ENCODE measurements at places on chromosomes 12 and 14.

DNA sequence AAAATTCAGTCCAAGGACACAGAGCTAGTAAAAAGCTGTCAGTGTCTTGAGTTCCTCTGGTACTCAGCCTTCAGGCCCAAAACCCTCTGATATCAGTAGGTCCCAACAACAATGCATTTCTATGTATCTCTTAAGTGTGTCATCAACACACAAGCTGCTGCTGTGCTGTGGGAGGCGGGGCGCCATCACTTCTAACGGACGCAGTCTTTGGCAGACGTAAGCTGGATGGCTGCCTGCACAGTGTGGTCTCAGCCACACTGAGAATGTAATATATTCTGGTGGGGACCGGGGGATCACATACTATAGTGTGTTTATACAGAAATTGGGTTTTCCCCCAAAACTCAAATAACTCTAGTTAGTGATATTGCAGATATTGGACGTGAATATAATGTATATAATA lies 123.9 kb downstream of the SUDS3 start:
- DNase-seq, result no peak

DNA sequence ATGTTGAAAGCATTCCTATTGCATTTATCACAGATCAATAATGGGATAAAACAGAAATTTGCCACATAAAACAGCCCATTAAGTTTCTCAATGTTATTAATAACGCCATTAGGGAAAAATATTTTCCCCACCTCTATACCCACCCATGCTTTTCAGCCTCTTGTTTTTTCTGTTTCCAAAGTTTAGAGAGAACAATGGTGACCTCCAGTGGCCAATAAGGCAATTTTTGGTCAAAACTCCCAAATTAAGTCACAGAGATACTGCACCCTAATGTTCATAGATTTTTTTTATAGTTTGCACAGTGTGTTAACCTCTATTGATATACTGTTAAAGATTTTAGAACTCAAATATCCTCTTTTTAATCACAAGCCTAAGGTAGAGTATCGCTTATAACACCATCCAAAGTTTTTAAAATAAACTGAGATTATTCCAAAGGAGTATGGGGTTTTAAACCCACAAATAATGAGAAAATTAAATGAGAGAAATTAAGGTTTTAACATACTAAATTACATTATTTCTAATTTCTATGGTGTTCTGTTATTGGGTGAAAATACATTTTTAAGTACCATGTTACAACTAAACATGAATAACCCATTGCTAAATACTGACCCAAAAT lies 184.7 kb upstream of the DCN start:
- DNase-seq, result no peak

DNA sequence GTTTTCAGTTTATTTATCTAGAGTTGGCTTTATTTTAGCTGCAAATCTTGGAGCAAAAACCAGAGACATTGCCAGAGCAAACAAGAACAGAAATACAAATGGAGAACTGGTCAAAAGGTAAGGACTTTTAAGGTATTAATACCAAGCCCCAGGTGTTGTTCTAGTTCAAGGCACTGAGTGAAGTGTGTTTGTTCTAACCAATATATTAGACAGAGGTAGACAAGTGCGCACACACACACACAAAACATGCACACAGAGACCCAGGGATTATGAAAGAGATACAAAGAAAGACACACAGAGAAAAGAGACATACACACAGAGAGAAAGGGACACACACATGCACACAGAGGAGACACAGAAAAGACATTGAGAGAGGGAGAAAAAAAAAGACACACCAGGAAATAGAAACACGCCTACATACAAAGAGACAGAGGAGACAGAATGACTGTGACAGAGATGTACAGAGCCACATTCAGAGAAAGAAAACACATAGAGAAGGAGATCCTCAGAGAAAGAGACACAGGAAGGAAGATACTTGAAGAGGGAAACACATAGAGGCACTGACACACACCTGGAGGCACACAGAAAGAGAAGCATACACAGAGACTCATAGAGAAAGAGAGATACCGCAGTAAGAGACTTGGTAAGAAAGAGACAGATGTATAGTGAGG lies 50.2 kb downstream of the MIPOL1 start:
- DNase-seq, result no peak

DNA sequence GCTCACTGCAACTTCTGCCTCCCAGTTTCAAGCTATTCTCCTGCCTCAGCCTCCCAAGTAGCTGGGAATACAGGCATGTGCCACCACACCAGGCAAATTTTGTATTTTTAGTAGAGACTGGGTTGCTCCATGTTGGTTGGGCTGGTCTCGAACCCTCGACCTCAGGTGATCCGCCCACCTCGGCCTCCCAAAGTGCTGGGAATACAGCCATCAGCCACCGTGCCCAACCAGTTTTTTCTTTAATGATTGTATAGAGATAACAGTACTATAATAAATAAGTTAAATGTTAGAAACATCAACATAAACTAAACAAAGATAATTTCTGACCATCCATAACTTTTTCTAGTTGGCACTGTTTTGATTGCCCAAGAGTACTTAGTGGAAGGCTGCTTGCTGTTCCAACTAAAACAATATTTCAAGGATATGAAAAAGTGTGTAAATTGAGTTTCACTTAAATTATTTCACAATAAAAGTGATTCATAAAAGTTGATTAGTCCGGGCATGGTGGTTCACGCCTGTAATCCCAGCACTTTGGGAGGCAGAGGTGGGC lies 5.6 kb downstream of the GON7 start:
- DNase-seq, result no peak

DNA sequence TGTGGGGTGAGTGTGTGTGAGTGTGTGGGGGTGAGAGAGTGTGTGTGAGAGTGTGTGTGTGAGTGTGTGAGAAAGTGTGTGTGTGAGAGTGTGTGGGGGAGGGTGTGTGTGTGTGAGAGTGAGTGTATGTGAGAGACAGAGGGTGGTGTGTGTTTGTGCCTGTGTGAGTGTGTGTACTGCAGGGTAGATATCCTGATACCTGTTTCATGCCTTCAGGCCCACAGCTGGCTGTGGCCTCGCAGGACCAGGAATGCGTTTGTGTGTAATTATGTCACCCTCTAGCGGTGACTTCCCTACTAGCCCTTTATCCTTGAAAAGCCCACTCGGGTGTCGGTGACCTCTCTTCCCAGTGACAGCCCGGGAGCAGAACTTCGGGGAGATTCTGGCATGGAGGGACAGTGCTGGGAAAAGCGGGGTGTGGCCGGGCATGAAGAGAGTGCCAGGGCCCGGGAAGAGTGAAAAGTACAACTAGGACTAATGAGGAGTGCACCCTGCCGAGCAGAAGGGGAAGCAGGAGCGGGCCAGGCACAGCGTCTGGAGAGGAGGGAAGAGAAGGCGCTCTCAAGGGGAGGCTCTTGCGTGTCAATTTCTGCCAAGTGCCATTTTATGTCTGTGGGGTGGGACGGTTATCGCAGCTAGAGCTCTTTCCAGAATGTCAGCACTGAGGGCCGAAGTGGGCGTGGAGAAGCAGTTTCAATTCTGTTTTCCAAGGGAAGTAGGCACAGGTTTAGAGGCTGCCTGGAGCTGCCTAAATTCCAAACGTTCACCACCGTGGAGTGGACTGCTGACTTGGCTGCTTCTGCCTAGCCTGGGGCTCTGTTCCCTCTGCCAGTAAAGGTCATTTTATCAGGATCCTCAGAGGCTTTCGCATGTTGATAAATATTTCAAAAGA lies 11.0 kb upstream of the FBXL14 start:
- peak; percentile 26 for DNase-seq

- no peak for DNase-seq
Observed at GRCh38 chr12:93025145-93026103, 96.3 kb upstream of the EEA1 start.

- no peak for DNase-seq
Observed at GRCh38 chr14:100660882-100661635, 65.6 kb upstream of the DLK1 start.

GRCh38 chr12:113159937-113160336 lies 10.4 kb downstream of the CFAP73 start:
- no peak for DNase-seq

DNA sequence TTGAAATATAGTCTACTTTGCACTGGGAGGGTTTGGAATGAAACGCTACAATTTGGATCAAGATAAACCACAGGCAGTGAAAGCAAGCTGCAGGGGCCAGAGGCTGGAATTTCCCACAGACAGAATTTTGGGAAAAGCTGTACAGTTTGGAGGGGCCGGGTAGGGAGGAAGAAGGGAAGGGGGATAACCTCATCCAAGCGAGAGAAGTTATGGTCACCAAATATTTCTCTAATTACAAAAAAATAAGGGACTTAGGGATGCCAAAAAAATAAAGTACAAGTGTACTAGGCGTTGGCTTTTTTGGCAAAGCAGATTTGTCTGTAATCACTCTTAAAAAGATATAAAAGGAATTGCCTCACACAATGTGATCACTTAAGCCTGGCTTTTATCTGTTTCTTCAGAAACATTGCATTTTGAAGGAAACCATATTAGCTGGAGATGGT lies 31.2 kb upstream of the ADGRD1 start:
- no peak for DNase-seq

DNA sequence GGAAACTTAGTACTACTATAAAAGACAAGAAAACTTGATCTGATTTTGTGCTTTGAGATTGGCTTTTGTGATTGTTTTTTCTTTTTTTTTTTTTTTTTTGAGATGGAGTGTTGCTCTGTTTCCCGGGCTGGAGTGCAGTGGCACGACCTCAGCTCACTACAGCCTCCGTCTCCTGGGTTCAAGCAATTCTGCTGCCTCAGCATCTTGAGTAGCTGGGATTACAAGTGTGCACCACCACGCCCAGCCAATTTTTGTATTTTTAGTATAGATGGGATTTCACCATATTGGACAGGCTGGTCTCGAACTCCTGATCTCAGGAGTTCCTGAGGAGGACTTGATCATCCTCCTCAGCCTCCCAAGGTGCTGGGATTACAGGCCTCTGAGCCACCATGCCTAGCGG lies 26.4 kb downstream of the AEBP2 start:
- DNase-seq, result no peak

GRCh38 chr14:23621204-23621931 lies 14.8 kb upstream of the DHRS2 start:
- DNase-seq, result no peak

DNA sequence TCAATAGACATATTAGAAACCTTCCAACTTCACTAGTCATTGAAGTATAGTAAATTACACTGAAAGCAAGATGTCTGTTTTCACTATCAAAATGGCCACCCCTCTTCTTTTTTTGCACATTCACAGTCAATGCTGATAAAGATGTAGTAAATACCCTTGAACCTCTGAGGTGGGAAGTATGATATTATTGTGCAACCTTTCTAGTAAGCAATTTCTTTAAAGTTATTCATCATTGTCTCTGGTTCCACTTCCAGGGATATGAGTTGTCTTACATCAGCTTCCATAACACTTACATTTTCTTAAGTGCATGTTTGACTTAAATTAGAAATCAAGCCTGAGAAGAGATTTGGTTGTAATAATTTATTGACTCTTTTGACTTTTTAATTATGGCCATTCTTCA lies 453.9 kb upstream of the MGAT4C start:
- DNase-seq, result no peak

GRCh38 chr12:88435334-88436076 lies 144.8 kb downstream of the KITLG start:
- no peak for DNase-seq

- DNase-seq, result no peak
Observed at GRCh38 chr12:77062846-77063461, 2.4 kb downstream of the E2F7 start.

- DNase-seq, result no peak
Observed at GRCh38 chr14:50109342-50109741, 7.0 kb downstream of the VCPKMT start.

- DNase-seq, result no peak
Observed at GRCh38 chr12:108139454-108139853, 10.4 kb downstream of the WSCD2 start.

- no peak for DNase-seq
Observed at GRCh38 chr12:128449146-128449894, 182.3 kb downstream of the TMEM132C start.

DNA sequence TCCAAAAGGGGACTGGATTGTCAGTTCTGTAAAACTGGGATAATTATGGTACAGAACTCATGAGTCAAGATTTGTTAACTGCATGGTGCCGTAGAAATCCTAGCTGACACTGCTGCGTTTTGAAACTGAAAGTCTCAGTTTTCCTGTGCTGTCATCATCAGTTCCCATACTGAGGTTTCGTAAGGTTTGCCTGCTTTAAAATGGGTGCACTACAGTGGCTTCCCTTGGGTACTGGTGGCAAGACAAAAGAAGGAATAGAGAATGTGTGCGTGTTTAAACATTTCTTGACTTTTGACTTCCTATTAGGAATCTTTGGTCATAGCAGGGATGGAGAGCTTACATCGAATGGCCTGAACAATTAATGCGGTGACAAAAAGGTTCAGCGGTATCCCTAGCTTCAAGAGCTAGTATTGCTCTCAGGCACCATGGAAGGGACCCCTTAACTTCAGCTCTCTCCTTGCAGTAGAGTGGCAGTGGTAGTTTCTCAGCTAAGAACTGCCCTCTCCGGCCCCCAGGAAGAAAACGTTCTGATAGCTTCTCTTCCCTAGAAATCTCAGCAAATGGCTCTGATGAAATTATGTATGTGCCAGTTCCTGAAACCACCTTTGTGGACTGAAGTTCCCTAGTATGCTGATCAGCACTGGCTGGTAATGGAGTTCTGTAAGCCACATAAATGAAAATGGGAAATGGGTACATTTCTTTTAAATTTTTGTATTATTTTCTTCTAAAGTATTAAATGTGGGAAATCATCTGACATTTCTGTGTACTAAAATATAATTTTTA lies 28.9 kb downstream of the ANO6 start:
- DNase-seq, result no peak

GRCh38 chr14:69152181-69152901 lies 578 bp downstream of the DCAF5 start:
- DNase-seq, result peak; percentile 44
